Activated CD8-positive, alpha-beta T cell treated with anti-CD3 and anti-CD28 coated beads for 36 hours (primary cell): ENCODE measurements at places on chromosomes 5 and 9. TPM values are rescaled to one million over a fixed set of nuclear protein-coding genes. Genes with fewer than 3 reads are reported as not detected.
A peak's percentile ranks its signal among the peaks of the same experiment; 100 is the strongest.

Gene ENC1
- total RNA-seq: 0.60 TPM

DNA sequence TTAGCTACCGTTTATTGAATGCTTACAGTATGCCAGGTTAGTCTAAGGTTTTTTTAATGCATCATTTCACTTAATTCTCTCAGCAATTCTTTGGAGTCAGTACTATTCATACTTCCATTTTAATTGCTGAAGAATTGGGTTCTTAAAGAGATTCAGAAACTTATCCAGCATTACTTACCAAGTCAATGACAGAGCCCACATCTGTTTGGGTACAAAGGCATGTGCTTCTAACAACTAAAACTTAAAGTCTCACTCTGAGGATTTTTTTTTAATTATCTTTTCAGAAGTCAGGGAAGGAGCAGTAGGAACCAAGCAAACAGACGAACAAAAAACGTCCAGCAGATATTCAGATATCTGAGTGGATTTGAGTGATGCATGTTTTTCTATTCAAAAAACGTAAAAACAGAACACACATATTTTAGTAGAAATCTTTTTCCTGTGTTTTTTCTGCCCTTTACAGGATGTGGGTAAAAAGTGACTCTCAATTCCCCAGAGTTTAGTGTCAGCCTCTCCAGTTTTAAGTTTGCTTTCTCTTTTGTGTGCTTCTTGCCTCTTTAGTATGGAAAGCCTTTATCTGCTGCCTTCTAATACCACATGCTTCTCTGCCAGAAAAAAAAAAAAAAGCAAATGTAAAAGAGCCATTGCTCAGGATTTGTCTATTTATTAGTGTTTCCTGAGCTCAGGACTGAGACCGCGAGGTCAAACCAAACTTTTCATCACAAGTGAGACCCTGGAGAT is 118.0 kb downstream of the PRKACG start:
- no peak for DNase-seq

DNA sequence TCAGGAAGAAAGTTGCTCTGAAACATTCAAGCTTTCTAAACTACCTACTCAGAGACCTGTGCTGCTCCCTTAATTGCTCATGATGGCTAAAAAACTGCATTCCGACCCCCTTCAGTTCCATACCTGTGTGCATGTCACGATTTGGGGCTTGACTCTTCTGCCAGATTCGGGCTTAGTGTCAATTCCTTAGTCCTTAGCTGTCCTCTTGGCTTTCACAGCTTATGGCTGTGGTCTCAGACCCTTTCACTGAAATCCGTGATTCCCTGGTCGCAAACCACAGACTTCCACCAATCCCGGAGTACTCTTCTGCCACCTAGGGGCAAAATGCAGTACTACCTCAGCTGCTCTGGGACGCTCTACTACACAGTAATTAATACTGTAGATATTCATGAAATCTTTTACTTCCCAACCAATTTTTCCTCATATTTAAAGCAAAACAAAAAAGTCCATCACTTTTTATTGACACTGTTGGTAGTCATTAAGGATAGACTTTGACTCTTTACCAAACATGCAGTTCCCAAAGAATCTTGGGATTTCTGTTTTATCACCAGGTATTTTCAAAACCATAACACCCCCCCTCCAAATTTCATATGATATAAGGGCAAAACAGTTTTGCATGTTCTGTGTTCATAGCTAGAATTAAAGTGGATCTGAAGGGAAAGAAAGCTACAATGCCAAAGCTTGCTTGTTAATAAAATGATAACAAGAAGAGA is 617.4 kb downstream of the SLCO4C1 start:
- DNase-seq: peak; percentile 45

GRCh38 chr9:82036086-82036485 is 47.5 kb downstream of the SPATA31D1 start:
- DNase-seq: no peak

Gene OR1Q1
- total RNA-seq: not detected

Gene TMC1
- total RNA-seq: 0.38 TPM

Gene GARIN3
- 1.1 TPM for total RNA-seq

DNA sequence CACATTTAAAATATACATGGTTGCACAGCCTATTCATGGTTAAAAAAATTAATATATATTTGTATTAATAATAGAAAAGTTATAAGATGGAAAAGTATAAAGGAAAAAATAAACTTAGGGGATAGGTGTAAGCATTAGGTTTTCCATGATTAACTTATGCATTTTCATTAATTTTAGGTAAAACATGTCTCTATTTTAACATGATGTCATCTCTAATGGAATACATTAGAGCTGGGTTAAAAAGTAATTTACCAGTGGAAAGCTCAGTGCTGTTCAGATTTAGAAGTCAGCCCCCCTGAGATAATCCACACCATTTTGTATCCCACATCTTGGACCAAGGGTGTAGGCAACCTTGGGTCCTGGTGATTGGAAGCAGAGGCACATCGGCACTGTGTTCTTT is 49.7 kb downstream of the SNX24 start:
- DNase-seq: no peak

GRCh38 chr5:93721071-93721470 is 20.3 kb downstream of the POU5F2 start:
- DNase-seq: peak; percentile 26

Gene FRMD3
- 0.27 TPM for total RNA-seq

Gene APBA1
- total RNA-seq: not detected
